B cell (primary cell): ENCODE measurements at places on chromosomes 13 and 19. TPM values are rescaled to one million over a fixed set of nuclear protein-coding genes. Genes with fewer than 3 reads are reported as not detected.
A peak's percentile ranks its signal among the peaks of the same experiment; 100 is the strongest.

DNA sequence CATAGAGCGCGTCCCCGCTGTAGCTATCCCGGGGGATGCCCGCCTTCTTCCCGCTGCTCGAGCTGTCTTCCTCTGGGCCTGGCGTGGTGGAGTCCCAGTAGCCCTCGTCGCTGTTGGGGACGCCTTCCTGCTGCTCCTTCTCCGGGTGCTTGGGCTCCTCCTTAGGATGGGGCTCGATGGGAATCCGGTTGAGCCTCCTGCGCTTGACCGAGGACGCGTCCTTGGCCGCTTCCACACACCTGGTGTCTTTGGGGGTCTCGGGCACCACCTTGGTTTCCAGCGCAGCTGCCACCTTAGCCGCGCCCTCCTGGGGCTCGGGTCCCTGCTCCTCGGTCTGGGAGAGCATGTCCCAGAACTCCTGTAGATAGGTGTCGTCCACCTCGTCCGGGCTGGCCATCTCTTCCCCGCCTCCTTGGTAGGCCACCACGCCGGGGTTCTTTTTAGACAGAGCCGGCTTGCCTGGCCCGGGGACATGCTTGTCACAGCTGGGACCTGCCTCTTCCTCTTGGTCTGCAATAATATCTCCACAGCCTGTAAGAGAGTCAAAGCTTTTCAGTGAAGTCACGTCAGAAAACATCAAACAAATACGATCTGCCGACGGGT is 2.0 kb downstream of the AMER2 start:
- DNase-seq = no peak

DNA sequence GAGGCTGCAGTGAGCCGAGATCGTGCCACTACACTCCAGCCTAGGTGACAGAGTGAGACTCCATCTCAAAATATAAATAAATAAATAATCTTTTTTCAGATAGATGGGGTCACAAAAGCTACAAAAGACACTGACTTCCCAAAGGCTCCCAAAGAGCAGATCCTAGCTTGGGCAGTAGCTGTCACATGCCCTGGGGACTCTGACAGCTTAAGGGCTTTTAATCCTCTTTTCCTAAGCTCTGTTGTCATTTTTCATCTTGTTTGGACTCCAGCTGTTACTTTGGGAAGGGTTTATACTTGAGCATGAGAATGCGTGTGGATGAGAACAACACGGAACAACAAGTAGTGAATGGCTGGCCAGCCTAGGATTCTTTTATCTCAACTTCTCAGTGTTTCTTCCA is 231.7 kb downstream of the MZT1 start:
- no peak for DNase-seq

- DNase-seq = no peak
Measured at GRCh38 chr19:43983544-43983911, 460 bp upstream of the ZNF155 start.

GRCh38 chr13:23020246-23020843 is 160.4 kb upstream of the SGCG start:
- peak; percentile 54 for DNase-seq

DNA sequence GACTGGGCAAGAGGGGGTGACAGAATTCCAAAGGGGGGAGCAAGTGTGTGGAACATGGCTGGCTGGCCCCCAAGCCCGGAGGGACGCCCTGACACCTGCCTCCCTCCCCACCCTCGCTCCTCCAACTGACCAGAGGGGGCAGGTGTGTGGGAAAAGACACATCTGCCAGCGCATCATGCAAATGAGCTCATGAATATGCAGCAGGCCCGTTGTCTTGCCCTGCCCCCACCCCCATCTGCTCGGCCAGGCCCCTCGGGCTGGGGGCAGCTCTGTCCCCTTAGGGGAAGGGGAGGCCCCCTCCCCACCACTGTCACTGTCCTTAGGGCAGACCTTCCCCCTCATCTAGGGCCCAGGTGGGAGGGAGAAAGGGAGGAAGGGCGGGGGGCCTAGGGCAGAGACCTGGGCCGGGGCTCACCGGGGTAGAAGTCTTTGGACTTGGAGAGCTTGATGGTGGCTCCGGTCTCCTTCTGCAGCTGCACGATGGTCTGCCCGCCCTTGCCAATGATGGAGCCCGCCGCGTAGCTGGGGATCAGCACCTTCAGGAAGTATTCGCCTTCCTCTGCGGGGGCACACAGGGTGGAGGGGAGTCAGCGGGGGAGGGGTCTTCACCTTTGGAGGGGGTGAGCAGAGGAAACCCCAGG is 12.9 kb downstream of the NOVA2 start:
- no peak for DNase-seq

DNA sequence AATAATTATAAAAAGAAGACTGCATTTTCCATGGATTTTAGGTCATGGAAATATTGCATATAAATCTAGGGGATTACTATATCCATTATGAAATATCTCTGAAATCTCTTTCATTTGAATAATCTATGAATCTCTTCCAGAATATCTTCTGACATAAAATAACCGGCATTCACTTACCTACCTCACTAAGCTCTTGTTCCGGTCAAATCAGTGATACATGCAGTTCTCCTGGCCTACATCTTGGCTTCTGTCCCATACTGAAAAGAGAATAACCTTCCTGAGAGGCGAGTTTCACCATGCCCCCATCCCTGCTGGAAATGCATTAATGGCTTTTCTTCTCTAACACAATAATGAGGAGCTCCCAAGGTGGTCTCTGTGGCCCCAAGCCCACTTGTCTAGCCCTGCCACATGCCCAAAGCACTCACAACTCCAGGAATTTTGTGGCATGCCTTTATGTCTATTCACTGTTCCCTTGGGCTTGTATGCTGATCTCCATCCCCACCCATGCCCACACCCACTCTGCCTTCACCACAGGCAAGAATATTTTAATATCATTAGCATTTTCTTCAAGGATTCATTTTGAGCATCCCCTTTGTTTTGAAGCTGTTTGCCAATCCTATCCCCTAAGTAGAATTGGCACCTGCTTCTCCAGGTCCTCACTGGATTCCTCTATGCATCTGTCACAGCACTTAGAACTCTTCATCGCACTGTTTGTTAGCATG is 401.6 kb downstream of the COG6 start:
- DNase-seq = no peak

DNA sequence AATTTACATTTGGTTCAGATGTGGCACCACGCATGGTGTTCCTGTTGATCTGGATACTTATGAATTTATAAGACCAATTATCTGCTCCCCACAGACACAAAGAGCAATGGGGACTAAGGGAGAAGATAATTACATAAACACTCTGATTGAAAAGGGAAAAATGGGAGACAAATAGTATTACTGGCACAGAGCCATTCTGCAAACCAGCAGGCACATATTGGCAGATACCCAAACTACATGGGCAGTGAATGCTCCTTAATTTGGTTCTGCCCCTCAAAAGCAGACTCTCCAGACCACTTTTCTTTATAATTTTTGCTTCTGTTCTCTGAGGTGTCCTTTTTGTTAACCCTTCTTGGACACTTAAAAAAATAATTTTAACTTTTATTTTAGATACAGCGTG is 1674.2 kb downstream of the PCDH9 start:
- DNase-seq = no peak

- no peak for DNase-seq
Measured at GRCh38 chr19:3459089-3459881, 21.0 kb downstream of the SMIM24 start.

DCAF15 gene
- 157 and 160 TPM in 2 replicates for polyA plus RNA-seq

PSG2 gene
- polyA plus RNA-seq = not detected in 2 replicates

HS6ST3 gene
- polyA plus RNA-seq = not detected in 2 replicates

MYO1F gene
- 65.5 and 76.3 TPM in 2 replicates for polyA plus RNA-seq

TBXA2R gene
- 7.9 and 8.0 TPM in 2 replicates for polyA plus RNA-seq

SHISA7 gene
- polyA plus RNA-seq = 0.06 TPM in 1 of 2 replicates, not detected in the other

MAN2B1 gene
- polyA plus RNA-seq = 183 and 188 TPM in 2 replicates

CCDC169 gene
- polyA plus RNA-seq = 0.07 and 0.19 TPM in 2 replicates
